ENCODE measurements at places on chromosomes 13 and 19. TPM values are rescaled to one million over a fixed set of nuclear protein-coding genes. Genes with fewer than 3 reads are reported as not detected.

IGFLR1 gene
- polyA plus RNA-seq = 21.2 TPM

KBTBD7 gene
- 5.1 TPM for polyA plus RNA-seq

ZNF540 gene
- polyA plus RNA-seq = 6.2 TPM

FBXO17 gene
- polyA plus RNA-seq = 34.7 TPM

All from urinary bladder (tissue), 4 donors.